CD4-positive, alpha-beta T cell treated with Interleukin-6 for 4 hours (primary cell): ENCODE measurements at places on chromosomes 11 and 22.

DNA sequence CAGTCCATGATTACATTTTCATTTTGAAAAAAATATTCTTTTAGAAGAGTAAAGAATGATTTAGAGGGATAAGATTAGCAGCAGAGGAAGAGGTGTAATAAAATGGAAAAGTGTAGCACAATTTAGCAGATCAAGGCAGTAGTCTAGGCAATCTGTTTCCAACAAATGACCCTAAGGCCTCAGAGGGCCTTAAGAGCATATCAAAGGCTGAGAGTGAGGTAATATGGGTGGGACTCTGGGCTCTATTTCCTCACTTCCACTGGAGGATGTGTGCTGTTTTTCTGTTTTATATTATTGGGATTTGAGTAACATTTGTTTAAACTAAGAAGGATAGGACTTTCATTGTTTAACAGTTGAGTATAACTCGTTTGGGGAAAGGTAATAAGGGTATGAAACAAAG is 28.8 kb downstream of the CCDC81 start:
- DNase-seq, result no peak

- DNase-seq, result no peak
These were observed 73.7 kb upstream of the AMOTL1 start for GRCh38 chr11:94694309-94695060.

DNA sequence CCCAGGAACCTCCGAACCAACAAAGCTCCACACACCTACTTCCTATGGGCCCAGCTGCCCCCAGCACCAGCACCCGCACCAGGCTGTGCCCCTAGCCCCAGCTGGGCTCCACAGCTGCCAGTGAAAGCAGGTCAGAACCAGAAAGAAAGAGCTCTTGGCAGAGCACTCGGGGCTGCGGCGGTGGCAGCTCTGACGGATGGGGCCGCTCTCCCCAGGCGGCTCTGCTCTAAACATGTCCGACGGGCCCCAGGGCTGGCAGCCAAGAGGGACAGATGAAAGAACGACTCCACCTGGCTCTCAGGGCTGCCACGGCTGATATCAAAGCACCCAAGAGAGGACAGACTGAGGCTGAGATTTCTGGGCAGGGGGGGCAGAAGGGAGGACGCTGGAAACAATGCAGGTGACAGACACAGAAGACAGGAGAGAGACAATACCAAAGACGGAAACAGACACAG is 25.7 kb downstream of the LRFN4 start:
- DNase-seq, result no peak

- no peak for DNase-seq
These were observed 11.9 kb upstream of the CSF2RB start for GRCh38 chr22:36901411-36902142.

DNA sequence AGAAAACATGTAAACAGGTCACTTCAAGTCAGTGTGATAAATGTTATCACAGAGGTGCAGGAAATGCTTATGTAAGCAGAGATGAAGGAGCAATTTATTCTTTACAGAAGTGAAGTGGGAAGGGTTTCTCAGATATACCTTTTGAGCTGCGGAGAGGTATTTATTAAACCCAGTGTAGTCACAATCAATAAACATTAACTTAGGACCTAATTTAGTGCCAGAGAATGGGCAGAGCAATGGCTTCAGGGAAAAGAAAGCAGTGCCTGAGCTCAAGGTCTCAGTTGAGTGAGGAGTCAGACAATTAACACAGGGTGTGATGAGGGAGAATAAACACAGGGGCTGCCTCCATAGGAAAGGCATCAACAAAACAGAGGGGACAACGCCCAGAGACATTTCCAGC is 1.9 kb downstream of the MS4A5 start:
- no peak for DNase-seq

GRCh38 chr22:45459235-45459634 is 43.4 kb upstream of the FBLN1 start:
- DNase-seq, result no peak

DNA sequence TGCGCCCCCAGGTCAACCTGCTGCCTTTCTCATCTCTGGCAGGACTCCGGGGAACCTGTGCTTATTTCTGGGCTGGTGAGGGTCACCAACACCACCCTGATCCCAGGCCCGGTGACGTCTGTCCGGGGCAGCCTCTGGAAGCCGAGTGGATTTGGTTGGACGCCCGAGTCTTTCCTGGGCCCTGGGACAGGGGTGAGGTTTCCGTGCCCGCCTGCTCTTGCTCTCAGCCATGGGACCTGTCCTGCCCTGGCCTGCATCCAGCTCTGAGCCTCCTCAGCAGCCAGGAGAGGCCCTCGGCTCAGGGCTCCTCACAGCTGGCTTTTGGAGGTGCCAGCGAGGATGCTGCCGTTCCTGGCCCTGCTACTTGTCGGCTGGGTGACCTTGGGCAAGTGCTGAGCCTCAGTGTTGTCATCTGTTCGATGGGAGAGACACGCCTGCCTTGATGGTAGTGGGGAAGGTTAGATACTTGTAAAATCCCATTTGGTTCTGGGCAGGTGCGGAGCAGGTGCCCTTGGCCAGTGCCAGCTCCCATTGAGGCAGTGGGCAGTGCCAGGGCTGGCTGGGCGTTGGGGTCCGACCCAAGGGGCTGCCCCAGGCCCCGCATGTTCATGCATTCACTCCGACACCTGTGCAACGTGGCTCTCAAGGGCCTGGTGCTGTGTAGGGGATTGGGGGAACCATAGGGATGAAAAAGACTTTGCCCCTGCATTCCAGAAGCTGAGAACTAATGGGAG is 58.9 kb upstream of the THY1 start:
- no peak for DNase-seq

DNA sequence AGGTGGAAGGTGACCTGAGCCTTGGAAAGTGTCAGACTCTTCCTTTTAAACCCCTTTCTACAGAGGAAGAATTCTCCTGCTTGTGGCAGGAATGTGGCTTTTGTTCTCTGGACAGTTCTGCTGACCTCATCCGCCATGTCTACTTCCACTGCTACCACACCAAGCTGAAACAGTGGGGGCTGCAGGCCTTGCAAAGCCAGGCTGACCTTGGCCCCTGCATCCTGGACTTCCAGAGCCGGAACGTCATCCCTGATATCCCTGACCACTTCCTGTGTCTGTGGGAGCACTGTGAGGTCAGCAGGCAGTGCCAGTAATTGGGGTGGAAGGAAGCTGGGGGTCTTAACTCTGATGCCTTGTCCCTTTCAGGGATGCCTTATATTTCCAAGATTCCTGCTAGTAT is 9.3 kb downstream of the HINFP start:
- no peak for DNase-seq

GRCh38 chr22:44094751-44095302 is 70.7 kb downstream of the PARVB start:
- DNase-seq, result no peak

DNA sequence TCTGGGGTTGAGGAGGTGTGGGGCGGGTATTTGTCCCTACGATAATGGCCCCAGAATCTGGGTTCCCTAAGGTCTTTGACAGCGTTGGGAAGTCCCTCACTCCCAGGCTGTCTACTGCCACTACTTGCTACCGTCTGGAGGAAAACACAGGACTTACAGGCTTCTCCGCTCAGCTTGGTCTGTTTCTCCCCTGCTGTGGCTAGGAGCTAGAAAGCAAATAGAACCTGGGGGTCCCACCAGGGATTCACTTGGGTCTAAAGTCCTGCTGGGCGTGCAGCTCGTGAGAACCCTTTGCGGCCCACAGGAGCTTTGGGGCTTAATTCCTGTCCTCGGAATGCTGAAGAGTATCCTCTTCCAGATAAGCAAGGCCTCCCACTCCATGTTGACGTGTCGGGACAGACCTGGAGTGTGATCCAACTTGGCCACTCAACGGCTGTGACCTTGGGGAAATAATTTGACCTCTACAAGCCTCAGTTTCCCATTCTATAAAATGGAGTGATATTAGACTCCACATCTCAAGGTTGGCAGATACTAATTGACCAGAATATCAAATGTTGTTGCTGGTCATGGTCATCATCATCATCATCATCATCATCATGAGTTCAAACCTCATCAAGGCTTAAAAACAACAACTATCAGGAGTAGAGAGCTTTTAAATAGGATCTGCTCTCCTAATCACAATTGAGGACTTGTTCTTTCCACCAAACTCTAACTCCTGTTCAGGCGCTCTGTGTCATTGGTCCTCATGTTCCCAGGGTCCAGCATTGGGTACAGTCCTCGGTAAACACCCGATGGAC is 1.7 kb upstream of the MYBPC3 start:
- no peak for DNase-seq

DNA sequence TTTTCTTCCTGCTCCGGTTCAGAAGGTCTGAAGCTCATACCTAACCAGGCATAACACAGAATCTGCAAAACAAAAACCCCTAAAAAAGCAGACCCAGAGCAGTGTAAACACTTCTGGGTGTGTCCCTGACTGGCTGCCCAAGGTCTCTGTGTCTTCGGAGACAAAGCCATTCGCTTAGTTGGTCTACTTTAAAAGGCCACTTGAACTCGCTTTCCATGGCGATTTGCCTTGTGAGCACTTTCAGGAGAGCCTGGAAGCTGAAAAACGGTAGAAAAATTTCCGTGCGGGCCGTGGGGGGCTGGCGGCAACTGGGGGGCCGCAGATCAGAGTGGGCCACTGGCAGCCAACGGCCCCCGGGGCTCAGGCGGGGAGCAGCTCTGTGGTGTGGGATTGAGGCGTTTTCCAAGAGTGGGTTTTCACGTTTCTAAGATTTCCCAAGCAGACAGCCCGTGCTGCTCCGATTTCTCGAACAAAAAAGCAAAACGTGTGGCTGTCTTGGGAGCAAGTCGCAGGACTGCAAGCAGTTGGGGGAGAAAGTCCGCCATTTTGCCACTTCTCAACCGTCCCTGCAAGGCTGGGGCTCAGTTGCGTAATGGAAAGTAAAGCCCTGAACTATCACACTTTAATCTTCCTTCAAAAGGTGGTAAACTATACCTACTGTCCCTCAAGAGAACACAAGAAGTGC is 661 bp upstream of the MALAT1 start:
- DNase-seq, result peak; percentile 68

- no peak for DNase-seq
These were observed 10.5 kb downstream of the HEPHL1 start for GRCh38 chr11:94031625-94032024.

- no peak for DNase-seq
These were observed 22.4 kb upstream of the MOB2 start for GRCh38 chr11:1508986-1509385.

GRCh38 chr22:48857202-48857805 is 970.4 kb downstream of the BRD1 start:
- DNase-seq, result no peak

DNA sequence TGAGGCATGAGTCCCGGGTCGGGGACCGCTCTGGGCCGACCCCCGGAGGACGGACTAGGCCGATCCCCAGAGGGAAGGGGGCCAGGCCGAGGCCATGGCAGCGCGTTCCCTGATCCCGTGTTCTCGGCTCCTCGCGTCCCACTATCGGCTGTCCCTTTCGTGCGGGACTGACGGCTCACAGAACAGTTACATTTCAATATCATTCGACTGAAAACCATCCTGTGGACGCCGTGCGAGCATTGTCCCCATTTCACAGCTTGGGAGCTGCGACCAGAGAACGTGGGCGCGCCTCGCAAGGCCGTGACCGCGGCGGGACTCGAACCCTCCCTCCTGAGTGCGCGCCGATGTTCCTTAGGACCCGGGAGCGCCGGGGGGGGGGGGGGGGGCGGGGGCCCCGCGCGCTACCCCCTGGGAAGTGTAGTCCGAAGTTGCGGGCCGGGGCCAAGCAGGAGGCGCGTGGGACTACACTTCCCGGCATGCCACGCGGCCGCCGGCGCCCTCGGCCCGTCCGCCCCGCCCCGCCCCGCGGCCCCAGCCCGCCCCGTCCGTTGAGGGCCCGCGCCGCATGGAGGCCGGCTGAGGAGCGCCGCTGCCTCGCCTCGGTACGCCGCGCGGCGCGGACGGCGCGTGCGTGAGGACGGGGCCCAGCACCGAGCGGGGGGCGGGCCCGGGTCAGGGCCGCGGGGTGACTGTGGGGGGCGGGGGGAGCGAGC is at the start of gene TRABD:
Gene TRABD, plus strand, starts transcription at position 539 of the 713 bp plus-strand sequence. CDS start 7,148 bp downstream, outside the sequence.
- peak; percentile 94 for DNase-seq
